ENCODE measurements at places on chromosomes 5 and 9.

- DNase-seq: no peak
These were observed 21.8 kb upstream of the ADAMTS19 start for GRCh38 chr5:129438322-129438721.

GRCh38 chr5:161399996-161400562, 146.4 kb downstream of the GABRB2 start:
- DNase-seq: no peak

DNA sequence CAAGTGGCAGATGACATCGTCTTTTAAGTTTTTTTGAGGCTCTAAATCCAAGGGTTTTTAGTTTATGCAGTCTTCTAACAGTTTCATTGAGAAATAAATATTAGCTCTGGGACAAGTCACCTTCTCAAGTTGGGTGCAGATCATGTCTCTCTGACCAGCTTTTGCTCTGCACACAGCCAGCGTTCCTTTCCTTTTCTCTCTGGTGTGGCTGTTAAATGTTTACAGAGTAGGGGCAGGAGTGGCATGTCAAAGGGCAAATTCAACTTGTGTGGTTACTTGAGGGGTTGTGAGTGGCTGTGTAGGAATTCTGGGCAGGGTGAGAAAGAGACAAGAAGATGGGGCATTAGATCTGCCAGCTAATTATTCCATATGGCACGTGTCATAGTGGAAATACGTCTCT, 187.5 kb upstream of the HMHB1 start:
- DNase-seq: no peak

- no peak for DNase-seq
These were observed 46.3 kb upstream of the PALM2AKAP2 start for GRCh38 chr9:109733690-109734089.

- no peak for DNase-seq
These were observed 84.7 kb upstream of the SLCO6A1 start for GRCh38 chr5:102583276-102584124.

DNA sequence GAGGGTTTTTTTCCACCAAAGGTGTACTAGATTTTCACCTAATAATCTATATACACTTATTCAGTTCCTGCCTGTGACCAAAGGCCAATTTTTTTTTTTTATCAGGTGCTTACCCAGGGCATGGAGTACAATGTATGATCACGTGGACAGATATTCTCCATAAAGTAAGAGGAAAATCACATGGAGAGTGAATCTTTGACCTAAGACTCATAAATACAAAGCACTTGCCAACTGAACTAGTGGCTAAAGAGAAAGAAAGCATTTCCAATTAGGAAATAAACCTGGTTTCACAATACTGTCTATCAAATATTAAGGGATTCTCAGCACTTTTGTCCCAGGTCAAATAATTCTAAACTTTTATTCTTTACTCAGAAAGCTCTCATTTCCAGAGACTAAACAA, 33.0 kb upstream of the CEP120 start:
- no peak for DNase-seq

DNA sequence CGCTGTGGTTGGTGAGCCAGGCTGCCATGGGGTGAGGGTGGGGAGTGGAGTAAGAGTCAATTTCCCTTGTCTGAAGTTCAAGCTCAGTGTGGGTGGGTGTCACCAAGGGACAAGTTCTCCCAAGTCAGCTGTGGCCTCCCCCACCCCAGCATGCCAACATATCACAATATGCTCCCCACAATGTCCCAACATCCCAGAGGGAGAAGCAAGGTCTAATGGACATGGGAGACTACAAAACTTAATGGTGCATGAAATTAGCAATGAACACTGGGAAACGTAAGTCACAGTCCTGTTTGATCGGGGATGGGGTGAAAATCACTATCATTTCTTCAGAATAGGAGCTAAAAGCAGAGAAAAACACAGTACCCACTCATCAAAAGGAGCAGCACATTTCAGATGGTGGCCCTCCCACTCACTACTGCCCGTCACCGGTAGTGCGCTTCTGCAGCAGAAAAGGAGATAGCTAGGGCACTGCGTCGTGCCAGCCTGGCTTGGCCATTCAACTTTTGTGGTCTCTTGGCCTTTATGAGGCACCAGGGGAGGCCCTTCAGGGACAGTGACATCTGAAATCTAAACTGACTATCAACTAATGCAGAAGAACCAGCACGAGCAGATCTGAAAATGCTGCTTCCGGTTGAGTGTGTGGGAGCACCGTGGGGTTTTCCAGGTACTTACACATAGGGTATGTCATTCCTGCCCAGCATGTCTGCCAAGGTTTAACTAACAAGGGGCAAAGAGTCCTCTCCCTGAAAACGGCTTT, 20.5 kb upstream of the NDFIP1 start:
- no peak for DNase-seq

GRCh38 chr5:56319526-56320181, 86.5 kb upstream of the ANKRD55 start:
- no peak for DNase-seq

- DNase-seq: no peak
These were observed 14.7 kb upstream of the SFXN1 start for GRCh38 chr5:175463641-175464040.

GRCh38 chr5:15794052-15794985, 294.3 kb downstream of the FBXL7 start:
- DNase-seq: no peak

DNA sequence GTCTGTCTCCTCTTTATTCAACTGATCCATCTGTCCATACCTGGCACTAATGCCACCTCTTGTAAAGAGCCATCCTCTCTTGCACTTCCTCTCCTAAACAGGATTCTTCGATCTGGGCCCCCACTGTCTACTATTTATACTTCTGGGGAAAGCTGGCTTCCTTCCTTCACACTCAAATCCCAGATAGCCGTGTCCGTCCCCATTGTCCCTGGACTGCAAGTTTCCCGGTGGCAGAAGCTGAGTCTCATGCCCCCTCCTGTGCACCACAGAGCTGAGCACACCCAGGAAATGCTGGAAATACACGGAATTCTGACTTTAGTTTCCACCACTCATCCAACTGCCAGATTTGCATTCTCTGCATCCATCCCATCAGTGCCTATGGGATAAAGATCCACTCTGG, 84.0 kb downstream of the MARCHF11 start:
- no peak for DNase-seq

DNA sequence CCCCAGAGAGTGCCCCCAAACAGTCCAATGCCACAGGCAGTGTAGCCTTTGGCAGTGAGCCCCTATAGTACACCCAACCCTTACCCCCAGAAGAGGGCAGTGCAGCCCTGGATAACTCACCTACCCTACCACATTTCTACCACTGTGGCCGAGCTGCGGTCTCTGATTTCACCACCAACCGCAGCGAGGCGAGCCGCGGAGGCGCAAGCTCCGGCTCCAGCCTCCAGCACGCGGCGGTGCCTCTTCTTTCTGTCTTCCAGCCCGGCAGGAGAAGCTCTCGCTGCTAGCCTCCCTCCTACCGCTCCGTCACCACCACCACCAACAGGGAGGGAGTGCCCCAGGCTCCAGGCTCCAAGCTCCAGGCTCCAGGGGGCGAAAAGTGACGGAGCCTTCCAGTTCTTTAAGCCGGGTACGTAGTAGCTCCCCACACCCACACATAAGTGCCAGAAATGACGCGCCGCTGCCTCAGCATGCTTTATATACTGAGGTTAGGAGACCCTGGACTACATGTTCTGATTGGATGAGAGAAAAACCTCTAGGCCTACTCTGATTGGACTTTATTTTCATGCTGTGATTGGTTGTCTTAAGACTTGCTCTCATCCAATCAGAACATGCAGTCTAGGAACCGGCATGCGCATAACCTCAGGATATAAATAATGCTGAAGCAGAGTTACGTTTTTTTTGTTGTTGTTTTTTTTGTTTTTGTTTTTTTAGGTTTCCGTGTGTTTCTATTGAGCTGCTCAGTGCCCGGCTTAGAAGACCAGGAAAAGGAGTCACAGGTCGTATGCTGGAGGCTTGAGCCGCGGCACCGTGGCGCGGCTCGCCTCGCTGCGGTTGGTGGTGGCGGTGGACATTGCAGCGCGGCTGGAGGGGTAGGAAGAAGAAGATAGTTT, at the start of gene PCAT7:
Gene PCAT7, plus strand, starts transcription at position 645 of the 893 bp plus-strand sequence.
- DNase-seq: no peak

DNA sequence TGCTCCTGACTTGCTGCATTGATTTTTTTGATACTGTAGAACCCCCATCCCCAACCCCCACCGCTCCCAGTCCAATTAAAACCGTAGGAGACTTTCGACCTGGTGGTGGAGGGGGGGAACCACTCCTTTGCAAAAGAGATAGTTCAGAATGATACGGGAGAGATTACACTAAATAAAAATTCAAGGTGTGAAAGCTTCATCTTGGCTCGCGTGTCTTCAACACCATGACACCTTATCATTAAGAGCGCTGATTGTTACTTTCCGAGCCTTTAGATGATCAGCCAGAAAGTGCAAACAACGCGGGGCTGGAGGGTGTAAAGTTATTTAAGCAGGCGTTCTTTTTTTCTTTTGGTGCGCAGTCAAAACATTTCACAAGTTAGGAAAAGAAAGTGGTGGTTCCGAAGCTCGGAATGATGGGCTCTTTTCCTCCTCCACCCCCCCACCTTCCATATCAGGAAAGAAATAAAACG, 1.3 kb upstream of the ZNF462 start:
- DNase-seq: no peak

GRCh38 chr9:436482-436881, 221.8 kb downstream of the DOCK8 start:
- no peak for DNase-seq

DNA sequence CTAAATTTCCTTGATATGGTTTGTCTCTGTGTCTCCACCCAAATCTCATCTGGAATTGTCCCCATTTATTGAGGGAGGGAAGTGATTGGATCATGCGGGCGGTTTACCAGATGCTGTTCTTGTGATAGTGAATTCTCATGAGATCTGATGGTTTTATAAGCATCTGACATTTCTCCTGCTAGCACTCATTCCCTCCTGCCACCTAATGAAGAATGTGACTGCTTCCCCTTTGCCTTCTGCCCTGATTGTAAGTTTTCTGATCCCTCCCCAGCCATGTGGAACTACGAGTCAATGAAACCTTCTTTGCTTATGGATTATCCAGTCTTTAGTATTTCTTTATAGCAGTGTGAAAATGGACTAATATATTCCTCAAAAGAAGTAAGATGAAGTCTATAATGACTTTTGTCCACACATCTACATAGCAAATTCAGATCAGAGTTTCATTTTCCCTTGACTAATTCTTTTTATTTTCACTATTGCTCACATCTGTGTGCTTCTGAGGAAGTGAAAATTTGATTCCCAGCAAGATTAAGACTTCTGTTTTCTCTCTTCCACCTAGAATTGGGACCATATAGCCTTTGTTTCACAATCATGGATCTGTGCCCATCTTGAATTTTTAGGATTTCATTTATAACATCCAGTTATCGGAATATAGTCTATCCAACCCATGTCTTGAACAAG, 393.5 kb downstream of the DMAC1 start:
- DNase-seq: no peak

- no peak for DNase-seq
These were observed 75.8 kb upstream of the SARDH start for GRCh38 chr9:133813749-133814585.

DNA sequence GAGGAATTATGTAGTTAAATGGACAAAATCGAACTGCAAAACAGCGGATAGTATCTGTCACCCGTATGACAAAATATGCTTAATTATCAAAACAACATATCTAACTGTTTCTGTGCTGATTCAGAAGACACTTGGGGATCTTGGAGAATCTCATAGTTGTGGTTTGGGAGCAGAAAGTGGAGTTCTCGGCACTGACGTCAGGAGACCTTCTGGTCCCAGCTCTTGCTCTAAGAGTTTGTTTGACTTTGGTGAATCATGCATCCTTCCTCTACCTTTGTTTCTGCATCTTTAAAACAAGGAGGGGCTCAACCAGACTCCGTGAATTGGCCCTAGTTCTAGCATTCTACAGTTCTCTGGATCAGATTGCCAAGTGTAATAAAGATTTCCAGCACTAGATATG, 37.0 kb upstream of the TAF1L start:
- DNase-seq: no peak

DNA sequence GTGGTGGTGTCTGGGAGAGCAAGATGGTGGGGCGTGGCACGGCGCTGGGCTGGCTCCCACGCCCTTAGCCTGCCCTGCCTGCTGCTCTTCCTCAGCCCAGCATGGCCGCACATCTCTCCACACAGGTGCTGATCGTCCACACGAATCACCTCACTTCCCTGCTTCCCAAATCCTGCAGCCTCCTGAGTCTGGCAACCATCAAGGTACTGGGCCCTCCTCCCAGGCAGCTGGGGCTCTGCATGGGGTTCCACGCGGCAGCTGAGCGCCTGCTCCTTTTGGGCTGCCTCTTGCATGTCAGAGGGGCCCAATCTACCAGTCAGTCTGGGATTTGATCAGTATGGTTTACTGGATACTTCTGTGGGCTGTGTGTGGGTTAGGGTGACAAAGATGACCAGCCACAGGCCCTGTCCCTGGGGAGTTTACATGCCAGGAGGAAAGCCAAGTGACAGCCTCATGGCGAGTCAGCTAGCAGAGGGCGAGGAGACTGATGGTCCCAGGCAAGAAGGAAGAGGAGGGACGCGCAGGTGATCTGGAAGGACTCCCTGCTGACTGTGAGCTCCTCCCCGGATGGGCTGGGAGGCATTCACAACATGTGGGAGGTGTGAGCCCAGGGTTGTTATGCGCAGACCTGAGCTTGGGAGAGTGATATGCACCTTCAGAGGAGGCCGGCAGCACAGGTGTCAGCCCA, 6.0 kb downstream of the LRSAM1 start:
- DNase-seq: no peak

DNA sequence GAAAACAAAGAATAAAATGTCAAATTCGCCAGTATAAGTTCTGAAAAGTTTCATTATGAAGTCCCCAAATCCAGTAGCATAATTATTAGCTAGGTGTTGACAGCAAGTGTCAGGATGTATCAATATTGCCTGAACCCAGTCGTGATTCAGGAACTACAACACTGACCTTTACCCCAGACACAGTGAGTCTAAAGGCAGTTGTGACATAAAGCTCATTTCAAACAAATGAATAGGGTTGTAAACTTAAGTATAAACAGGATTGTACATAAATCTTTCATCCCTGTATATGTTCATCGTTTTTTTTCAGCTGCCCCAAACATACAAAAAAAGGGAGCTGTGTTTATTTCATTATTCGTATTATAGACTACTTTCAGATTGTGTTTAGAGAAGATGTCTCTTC, 385.7 kb downstream of the PLK2 start:
- DNase-seq: no peak

GRCh38 chr9:83765376-83765775, 52.2 kb downstream of the GKAP1 start:
- no peak for DNase-seq

All from caudate nucleus (tissue), 63 donors.